ENCODE measurements at places on chromosomes 6 and 20.

- no peak for DNase-seq
Measured at GRCh38 chr6:141033101-141033500, 1099.6 kb upstream of the GJE1 start.

GRCh38 chr20:19406381-19406780, 193.9 kb downstream of the SLC24A3 start:
- no peak for DNase-seq

DNA sequence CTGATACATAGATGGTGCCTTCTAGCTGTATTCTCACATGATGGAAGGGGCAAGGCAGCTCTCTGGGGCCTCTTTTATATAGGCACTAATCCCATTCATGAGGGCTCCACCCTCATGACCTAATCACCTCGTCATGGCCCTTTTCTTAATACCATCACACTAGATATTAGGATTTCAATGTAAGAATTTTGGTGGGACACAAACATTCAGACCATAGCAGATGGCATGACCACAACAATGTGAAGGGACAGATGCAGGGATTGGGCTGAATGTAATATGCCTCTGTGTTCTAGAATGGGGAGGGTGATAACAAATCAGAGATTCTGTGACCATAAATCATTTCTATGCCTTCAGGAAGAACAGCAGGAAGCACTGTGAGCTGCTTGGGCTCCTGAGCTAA, 145.8 kb downstream of the LCA5 start:
- DNase-seq = no peak

- peak; percentile 35 for DNase-seq
Measured at GRCh38 chr6:22025468-22026163, 271.2 kb downstream of the PRL start.

DNA sequence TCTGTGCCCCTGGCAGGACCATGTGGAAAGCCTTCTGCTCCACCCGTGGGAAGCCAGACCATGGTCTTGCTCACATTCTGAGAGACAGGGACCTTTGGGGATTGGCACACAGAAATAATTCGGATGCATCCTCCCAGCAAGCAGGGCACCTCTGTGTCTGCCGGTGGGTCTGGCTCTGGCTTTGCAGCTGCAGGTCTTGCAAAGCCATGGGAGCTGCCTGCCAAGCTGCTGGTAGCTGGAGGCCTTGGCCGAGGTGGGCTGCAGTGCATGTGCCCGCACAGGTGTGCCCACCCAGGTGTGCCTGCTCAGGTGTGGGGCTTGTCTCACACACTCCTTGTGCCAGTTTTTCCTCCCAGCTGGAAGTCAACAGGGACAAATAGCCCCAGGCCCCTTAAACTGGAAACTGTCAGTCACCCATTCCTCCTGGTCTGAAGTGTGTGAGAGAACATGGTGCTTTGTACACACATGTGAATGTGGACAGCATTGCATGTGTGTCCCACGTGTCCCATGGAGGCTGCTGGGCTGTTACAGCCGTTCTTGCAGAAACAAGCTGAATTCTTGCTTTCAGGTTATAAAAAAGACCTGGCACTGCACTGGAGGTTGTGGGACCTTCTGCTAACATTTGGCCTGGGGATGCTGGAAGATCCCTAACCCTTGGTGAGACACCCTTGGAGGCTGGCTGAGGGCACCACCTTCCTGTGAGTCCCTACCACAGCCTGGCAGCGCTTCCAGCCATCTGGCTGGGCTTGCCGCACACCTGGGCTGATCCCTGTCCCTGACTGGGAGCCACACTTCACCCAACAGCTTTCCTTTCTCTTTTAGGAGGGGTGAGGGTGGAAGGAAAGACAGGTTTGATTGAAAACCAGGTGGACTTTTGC, 54.9 kb upstream of the SMOC2 start:
- no peak for DNase-seq

- no peak for DNase-seq
Measured at GRCh38 chr6:16288163-16288562, 49.8 kb downstream of the GMPR start.

- peak; percentile 98 for DNase-seq
Measured at GRCh38 chr6:168968228-168968627, 285.4 kb downstream of the THBS2 start.

GRCh38 chr6:56220078-56220477, 27.3 kb downstream of the COL21A1 start:
- DNase-seq = no peak

All from HFF-Myc (cell line).